Stimulated activated CD8-positive, alpha-beta memory T cell treated with anti-CD3 and anti-CD28 coated beads, Interleukin-12 subunit alpha, Interleukin-12 subunit beta, amount 100 ng/mL, for 1 hour (primary cell): ENCODE measurements at places on chromosomes 3 and 15.

DNA sequence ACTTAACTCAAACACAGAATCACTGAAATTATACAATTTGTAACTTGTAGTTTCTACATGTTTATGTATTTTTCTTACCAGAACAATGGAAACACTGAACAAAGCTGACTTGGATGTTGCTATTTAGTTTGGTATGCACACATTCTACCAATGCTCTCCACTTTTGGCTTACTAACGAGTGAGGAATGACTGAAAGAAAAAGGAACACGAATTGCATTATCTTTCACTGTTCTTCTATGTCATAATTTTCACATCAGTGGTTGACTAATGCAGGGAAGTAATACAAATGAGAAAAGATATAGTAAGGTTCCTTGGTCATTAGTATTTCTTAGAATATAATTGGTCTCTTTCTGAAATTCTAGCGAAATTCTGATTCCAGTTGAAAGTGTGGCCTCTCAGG is 9.8 kb upstream of the CNTN3 start:
- DNase-seq, result no peak

DNA sequence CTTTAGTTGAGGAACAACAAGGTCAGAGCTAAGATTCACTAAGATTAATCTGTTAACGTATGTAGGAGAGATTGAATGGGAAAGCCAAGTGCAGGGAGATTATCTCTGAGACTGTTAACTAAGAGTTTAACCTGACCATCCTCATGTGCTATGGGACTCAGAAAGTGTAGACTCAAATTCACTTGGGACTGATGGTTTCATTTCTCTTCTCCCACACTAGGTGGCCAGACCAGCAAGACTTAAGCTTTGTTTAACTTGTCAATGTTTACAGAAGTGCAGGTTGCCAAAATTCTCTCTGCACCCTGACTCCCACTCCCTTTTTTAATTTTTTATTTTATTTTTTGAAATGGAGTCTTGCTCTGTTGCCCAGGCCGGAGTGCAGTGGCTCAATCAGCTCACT is 6.3 kb upstream of the HEXA start:
- no peak for DNase-seq

DNA sequence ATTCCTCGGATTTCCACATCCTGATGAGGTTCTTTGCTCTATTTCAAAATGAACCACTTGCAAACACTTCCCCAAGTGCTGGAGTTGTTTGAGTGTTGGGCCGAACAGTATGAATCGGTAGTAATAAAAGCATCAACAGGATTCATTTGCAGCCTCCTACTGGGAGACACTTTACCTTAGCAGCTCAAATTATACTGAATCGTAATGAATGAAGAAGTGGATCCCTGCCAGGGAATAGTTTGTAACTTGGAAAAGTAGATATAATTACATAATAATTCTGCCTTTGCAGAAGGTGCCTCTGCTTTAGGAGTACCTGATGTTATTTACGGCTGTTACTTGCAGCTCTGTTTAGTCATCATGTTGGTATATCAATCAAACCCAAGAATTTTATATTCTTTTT is 669.1 kb downstream of the CADM2 start:
- DNase-seq, result no peak

- DNase-seq, result no peak
These were observed 62.7 kb downstream of the POMGNT2 start for GRCh38 chr3:43043071-43043766.

DNA sequence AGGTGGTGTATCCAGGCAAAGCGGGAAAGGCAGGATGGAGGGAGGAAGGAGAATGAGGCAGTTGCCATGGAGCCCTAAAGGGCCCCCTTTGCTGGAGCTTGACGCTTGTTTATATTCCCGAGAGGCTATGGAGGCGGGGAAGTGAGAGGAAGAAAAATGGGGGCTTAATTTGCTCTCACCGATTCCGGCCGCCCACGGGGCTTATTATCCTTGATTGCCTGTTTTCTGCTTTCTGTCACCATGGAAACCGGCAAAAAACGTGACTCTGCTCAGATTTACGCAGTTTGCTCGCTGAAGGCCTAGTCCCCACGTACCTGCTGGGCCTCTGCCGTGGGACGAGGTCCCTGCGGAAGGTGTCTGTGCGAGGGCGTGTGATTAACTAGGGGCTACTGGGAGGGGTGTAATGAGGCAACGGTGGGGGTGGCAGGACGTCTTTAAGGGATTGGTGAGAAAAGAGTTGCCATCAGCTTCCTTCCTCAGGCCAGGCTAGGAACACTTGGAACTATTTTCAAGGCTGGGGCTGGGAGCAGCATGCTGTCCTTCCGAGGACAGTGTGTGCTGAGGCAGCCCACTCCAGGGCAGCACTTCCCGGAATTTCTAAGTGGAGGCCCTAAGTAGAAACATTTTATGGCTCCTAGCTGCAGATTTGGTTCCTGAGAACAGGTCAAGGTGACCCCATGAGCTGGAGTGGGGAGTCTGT is 110.8 kb upstream of the NDN start:
- no peak for DNase-seq

- DNase-seq, result no peak
These were observed 555.1 kb upstream of the NAALADL2 start for GRCh38 chr3:174303907-174304560.

DNA sequence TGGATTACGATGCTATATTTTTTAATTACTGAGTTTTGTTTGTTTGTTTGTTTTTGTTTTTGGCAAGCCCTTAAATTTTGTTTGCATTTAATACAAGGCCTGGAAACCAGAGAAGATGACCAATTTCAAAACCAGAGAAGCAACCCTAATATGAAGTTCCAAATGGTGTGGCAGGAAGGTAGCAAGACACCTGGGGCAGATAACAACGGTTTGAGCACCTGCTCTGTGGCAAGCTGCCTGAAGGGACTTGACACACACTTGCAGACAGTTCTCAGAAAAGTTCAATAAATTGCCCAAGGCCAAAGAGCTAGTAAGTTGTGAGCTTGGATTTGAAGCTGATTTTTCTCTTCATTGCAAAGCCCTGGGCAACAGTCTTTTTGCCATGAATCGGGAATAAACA is 151.2 kb upstream of the UBE2E1 start:
- no peak for DNase-seq

GRCh38 chr3:30004481-30004880 is 601.9 kb upstream of the TGFBR2 start:
- DNase-seq, result no peak

GRCh38 chr3:132709761-132710160 is 12.4 kb downstream of the NPHP3 start:
- DNase-seq, result no peak

DNA sequence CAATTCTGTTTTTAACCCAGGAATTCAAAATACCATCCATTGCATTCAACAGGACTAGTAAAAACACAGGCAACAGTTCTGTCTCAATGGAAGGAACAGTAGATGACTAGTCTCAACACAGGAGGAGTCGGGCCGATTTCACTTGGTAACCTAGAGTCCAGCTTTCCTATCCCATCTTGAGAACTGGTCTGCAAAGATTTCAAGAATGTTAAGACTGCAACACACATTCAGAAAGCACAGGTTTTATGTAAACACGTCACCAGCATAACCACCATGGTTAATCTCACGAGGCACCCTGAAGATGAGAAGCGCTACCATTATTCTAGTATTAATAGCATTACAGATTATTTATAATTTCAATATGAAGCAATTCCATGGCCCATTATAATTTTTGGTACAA is 22.0 kb downstream of the UQCC5 start:
- no peak for DNase-seq

- DNase-seq, result no peak
These were observed 11.8 kb downstream of the MYO1E start for GRCh38 chr15:59360896-59361295.

GRCh38 chr15:90531147-90531546 is 1.4 kb downstream of the CRTC3 start:
- no peak for DNase-seq

DNA sequence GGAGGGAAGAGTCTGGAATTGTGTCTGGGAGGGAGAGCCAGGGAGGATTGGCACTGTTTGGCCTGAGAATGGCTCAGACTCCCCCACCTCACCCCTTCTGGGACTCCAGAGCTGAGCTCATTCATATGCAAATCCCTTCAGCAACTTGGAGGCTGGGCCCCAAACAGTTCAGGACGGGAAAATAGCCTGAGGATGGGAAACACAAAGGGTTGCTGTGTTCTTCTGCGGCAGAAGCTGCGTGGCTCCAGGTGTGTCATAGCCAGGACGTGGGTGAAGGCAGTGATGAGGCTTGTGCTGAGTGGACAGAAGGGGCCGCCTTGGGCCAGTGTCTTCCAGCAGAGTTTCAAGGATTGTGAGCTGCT is 16.6 kb downstream of the MASP1 start:
- no peak for DNase-seq

- DNase-seq, result no peak
These were observed 2.6 kb upstream of the WDR6 start for GRCh38 chr3:49004352-49005302.

DNA sequence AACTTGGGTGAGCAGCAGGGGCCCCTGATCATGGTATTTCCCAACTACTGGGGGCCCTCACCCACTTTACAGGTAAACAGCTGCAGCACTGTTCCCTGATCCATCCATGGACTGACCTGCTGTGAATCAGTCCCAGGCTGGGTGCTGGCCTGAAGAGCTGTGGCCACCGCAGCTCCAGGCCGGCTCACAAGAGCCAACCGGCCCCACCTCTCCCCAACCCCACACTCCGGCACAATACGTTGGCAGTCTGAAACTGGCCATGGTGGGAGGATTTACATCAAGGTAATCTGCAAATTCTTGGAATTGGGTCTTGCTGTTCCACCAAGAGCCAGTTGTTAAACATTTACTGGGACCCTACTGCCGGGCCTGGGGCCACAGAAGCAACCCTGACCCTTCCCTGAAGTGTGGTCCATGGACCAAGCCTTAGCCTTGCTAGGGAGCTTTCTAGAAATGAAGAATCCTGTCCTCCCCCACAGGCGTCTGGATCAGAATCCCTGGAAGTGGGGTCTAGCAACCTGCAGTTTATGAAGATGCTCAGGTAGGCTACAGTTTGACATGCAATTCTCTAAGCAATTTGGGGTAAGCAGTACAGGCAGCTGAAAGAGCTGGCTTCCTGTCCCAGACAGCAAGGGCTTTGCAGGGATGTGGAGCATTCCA is 3.7 kb downstream of the SLC6A20 start:
- no peak for DNase-seq
